ENCODE measurements at places on chromosomes 1 and 21.
A peak's percentile ranks its signal among the peaks of the same experiment; 100 is the strongest.

GRCh38 chr1:162706606-162707005, 74.3 kb downstream of the DDR2 start:
- DNase-seq, result no peak

- DNase-seq, result peak; percentile 22
Observed at GRCh38 chr1:90417126-90417525, 300.0 kb downstream of the BARHL2 start.

DNA sequence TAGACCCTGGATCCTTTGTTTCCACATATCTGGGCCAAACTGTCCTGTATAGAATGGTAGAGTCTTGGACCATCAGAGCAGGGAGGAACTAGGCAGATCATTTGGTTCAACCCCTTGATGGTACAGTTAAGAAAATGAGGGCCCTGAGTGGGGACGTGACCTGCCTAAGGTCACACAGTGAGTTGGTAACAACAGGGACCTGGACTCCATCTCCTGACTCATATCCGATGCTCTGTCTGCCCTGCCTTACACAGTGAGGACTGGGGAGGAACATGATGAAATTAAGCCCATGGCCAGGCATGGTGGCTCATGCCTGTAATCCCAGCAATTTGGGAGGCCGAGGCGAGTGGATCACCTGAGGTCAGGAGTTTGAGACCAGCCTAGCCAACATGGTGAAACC, 440.2 kb downstream of the PTPRU start:
- DNase-seq, result no peak

DNA sequence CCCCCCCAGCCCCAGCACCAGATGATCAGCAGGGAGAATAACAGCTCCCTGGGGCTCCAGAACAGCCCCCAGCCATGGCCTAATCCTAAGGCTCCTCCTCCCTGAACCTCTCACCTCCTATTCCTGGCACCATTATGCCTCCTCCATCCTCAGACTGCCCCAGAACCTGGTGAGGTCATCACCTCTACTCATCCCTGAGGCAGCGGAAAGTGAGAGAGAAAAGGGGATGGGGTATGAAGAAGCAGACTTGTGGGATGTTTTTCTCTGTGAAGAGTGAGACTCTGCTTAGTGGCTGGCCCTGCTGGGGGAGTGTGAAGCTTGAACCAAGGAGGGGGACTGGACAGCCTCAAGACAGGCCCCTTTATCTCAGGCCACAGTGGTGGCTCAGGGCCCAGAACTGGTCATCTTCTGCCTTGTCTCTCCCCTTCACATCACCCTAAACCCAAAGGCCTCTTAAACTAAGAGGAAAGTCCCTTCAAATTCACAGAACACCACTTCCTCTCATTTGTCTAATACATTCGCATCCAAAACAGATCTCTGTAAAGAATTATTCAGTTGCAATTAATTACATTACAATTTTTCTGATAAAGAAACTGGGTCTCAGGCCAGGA, 2.2 kb upstream of the PPM1J start:
- DNase-seq, result no peak

- no peak for DNase-seq
Observed at GRCh38 chr21:24693779-24694178, 913.5 kb downstream of the MRPL39 start.

DNA sequence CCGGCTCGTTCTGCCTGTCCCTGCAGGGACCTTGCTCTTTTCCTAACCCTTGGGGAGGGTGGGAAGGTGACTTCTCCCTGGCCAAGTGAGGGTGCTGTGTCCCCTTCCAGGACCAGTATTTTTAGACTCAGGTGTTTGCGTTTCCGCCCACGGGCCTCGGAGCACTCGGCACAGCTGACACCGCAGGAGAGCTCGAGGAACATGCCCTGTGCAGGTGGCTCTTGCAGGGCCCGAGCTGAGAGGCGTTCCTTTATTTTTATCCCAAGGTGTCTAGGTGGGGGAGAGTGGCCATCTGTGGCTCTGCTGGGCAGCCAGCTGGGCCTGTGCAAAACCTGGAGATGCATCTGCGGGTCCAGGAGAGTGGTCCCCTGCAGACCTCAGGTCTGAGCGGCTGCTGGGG, 16.0 kb downstream of the PLCH2 start:
- no peak for DNase-seq

GRCh38 chr1:26771643-26772321, 16.0 kb upstream of the PIGV start:
- peak; percentile 95 for DNase-seq

DNA sequence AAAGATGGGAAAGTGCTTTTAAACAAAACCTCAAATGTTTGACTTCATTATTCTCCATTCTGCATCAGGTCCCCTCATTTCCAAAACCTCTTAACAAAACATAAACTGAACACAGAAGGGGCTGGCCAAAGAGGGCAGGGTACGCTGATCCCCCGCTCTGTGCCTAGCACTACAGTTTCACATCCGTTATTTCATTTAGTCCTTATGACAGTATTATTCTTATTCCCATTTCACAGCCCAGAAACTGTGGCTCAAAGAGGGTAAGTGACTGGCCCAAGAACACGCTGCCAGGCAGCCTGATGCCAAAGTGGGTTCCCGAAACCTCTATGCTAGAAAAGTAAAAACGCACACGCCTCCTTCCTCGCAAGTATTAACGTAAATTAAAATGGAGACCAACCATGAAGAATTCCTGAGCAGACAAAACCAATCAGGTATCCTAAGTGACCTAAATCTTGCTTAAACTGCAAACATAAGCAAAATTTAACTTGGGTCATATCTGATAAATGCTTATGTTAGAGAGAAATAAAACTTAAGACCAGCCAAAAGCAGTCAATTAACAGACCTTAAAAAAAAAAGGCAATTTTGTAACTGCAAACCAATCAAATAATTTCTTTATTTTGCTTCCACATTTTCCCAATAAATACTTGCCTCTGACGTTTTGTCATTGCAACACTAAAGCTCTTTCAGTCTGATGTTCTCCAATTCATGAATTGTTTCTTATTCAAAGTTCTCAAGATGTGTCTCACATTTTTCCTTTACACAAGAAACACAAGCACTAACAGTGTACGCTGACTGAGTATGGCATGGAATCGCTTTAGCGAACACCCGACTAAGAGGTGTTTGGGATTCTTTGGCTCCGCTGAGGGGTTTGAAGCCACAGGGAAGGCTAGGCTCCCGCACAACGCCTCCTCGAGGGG, 653 bp downstream of the CASP9 start:
- DNase-seq, result peak; percentile 49

DNA sequence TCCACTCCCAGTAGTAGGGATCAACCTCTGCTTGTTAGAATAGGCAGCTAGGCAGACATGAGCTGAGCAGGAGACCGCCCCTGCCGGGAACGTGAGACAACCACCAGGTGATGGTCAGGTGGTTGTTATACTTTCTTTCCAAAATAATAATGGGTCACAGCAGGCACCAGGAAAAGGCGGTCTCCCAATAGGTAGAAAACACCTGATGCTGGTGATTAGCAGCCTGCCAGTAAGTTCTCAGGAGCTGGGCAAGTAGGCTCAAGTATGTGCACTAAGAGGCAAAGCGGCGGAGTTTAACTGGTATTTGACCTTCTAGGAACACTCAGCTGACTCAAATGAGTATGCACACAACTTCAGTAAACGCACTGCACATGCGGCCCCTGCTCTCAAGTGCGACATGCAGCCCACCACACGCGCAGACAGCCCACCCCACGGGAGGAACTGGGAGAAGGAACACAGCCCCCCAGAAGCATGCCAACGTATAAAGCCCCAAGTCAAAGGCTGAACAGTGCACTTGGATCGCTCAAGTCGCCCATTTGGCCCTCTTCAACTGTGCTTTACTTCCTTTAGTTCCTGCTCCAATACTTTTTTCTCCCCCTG, 80.0 kb downstream of the DESI2 start:
- DNase-seq, result no peak

GRCh38 chr1:99808391-99809115, 41.6 kb upstream of the AGL start:
- peak; percentile 97 for DNase-seq

DNA sequence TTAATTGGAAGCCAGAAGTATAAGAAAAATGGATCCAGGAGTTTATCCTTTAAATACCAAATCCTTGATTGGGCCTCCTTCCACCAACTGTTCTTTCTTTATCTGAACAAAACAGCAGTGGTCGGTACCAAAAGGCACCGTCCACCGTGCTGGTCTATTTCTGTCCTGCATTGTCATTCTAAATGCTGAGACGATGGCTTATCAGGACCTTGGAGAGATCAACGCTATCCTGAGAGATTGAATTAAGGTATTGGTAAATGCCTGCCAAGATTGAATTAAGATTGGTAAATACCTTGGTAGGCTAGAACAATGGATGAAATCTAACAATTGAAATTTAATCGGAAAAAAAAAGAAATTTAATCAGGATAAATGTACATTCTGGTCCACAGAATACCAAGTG, 73.4 kb upstream of the SOD1 start:
- no peak for DNase-seq

- no peak for DNase-seq
Observed at GRCh38 chr1:207431508-207431907, 22.6 kb upstream of the CR2 start.

GRCh38 chr1:248688527-248689298, 13.9 kb downstream of the OR14I1 start:
- DNase-seq, result no peak

DNA sequence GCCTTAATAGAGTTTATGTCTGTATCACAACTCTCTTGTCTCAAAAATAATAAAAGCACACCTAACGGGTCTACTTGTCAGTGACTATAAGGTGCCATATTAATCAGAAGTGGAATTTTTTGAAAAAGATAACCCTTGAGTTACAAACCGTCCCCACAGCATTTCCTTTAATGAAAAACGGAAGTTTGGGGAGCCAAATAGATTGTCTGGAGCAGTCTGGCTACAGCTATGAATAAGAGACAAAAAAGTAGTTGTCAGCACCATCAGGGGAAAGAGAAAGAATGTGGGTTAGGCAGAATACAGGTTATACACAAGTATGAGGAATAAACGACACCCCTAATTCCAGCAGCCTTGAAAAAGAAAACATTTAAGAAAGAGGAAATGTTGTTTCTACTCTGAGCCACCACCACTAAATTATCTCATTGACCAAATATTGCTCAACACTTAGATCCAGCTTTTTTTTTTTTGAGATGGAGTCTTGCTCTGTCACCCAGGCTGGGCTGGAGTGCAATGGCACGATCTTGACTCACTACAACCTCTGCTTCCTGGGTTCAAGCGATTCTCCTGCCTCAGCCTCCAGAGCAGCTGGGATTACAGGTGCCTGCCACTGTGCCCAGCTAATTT, 29.4 kb upstream of the USP24 start:
- DNase-seq, result peak; percentile 38

GRCh38 chr1:222334026-222334680, 213.8 kb downstream of the HHIPL2 start:
- DNase-seq, result no peak

GRCh38 chr1:29355375-29355774, 119.1 kb downstream of the PTPRU start:
- no peak for DNase-seq

DNA sequence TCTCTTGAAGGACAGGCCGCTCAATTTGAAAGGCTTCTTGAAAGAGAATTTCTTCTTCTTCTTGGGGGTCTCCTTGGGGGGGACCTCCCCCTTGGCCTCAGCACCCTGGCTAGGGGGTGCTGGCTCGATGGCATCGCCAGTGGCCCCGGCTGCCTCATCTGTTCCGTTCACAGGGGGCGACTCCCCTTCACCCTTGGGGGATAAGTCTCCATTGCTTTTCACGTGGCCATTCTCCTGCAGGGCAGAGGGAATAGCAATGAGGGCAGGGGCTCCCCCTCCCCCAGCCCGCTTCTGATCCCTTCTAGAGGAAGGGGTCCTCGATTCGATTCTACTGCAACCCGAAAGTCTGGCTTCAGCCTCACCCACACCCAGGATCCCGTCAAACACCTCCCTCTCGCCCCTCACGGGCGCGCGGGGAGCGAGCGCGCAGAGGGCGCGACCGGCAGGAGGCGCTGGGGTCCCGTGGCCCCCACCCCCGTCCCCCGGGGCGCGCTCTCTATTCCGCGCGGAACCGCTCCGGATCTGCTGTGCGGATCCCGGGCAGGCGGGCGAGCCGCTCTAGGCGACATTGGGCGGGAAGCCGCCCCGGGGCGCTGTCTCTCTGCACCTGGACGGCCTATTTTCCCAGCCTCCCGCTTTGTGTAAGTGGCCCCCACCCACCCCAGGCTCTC, 1.0 kb downstream of the MARCKSL1 start:
- peak; percentile 49 for DNase-seq

DNA sequence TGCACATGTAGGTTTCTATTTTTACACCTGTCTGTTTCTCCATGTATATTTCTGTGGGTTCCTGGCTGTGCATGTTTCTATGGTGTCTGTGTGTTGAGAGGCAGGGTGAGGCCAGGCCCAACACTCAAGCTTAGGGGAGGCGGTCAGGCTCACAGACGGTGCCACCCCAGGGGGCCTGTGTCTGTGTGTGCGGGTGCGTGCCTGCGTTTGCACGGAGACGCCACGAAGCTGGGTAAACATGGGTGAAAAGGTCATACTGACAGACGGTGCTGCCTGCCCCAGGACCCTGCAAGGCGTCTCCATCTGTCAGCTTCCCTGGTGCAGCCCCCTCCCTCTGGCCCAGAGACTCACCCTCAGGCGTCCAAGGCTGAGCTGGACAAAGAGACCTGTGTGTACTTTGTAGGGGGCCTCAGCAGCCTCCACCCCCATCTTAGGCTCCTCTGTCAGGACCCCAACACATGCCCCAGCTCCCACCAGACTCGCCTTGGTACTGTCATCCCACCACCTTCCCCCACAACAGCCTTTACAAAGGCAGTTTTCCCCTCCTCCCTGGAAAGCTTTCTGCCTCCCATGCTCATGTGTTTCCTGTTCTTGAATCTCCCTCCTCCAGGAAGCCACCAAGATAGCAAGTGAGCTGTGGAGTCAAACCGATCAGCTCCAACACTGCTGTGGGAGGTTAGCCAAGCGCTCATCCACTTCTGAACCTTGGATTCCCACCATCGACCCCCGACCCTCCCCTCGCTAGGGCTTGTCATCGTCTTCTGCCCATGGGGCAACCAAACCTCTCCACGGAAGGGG, 34.1 kb downstream of the PTPRF start:
- no peak for DNase-seq

DNA sequence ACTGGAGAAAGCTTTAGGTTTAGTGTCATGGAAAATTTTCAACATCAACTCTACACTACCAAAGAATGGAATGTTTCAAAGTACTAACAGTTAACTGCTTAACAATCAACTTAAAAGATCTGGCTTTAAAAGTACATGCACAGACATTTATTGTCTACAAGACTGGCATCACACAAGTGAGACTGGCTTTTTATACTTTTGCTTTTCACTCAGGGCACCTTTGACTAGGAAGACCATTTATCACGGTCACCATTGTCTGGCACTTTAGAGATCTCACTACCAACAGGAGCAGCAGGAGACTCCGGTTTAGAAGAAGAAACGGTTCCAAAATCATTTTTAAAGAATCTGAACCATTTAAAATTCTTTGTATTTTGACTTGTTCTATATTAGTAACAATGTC, 812.3 kb downstream of the ADGRL2 start:
- no peak for DNase-seq
